HuH-7.5 (cell line): ENCODE measurements at places on chromosomes 1 and 21.

DNA sequence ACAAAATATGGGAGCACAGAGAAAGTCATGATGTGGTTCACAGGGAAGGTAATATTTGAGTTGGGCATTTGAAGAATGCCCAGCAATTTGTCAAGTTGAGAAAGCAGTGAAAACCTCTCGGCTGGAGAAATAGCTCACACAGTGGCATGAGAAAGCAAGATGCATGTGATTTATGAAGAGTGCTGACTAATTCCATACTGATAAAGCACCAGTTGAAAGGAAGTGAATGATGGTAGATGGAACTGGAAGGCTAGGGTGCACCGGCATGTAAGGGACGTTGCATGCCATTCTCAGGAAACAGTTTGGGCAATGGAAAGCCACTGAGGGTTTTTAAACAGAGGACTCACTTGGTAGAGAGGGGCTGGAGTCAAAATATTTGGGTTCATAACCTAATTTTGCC, 53.5 kb upstream of the MTF2 start:
- no peak for DNase-seq

GRCh38 chr1:81578867-81579266, 221.9 kb upstream of the ADGRL2 start:
- no peak for DNase-seq

DNA sequence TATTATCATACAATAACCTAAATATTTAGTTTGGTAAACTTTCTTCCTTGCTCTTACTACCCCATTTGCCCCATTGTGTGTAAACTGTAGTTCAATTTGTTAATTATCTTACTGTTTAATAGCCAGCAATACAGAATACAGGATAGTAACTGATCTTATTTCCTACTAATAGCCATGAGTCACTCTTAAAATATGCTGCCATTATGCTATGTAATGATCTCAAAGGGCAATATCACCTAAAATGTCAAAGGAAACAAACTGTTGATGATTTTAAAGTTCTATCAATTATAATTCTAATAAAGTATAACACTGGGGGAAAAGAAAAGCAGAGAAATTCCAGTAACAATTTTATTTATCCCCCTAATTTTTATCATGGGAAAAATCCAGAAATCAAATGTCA, 4.3 kb downstream of the SLC30A1 start:
- no peak for DNase-seq

GRCh38 chr1:193457676-193458075, 271.3 kb upstream of the B3GALT2 start:
- DNase-seq, result no peak

DNA sequence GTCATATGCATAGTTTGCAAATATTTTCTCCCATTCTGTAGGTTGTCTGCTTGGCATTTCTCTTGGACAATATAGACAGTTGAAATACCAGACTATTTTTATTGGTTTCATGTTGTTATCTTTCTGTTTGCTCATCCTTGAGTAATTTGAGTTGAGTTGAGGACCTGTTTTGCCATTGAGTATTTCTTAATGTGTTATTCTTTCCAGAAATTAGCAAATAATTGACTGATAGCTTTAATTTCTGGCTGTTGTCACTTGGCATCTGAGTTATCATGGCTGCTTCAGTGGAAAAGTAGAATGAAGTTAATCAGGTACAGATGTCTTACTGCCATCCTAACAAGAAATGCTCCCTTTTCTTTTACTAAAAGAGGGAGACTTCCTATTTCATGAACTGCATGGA, 264.8 kb upstream of the DUSP10 start:
- no peak for DNase-seq

- DNase-seq, result no peak
These were observed 118.3 kb downstream of the NOS1AP start for GRCh38 chr1:162187687-162188276.

- DNase-seq, result no peak
These were observed 32.9 kb downstream of the CLIC6 start for GRCh38 chr21:34701726-34702125.

DNA sequence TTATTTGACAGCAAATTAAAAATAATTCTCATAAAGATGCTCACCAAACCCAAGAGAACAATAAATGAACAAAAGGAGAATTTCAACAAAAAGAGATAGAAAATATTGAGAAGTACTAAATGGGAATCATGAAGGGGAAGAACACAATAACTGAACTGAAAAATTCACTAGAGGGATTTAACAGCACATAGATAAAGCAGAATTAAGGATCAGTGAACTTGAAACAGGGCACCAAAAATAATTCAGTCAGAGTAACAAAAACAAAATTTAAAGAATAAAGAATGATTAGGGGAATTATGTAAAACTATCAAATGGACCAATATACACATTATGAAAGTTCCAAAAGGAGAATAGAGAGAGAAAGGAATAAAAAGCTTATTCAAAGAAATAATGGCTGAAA, 7.8 kb downstream of the ADAM30 start:
- DNase-seq, result no peak

DNA sequence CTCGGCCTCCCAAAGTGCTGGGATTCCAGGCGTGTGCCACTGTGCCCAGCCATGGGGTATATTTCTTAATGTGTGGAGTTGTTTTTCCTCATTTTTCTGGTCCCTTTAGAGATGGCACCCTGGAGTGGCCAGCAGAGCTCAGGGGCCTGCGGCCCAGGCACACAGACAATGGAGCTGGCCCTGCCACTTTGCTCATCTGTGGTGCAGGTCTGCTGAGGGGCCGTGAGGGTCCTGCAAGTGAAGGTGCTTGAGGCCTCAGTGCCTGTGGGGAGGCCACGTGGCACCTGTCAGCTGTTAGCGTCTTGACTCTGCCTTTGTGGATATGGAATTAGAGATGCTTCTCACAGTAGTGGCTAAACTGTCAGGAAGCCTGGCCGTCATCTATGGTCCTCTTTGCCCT, 7.5 kb downstream of the COL18A1 start:
- DNase-seq, result no peak

DNA sequence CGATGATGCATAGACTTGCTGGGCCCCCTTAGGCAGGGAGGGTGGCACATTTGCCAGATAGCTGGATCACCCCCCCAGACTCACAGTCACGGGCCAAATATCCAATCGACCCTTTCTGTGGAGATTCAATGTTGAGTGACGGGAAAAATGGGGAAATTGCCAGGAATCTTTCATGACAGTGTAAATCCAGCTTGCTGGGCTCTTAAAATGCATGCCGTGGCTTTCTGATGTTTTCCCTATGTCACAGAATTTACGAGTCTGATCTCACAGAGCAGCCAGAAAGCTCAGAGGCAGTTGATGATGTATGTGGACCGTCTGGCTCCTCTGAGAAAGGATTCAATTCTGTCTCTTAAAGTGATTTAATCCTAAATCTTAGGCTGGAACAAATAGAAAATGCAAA, 150.1 kb upstream of the ZNF644 start:
- DNase-seq, result no peak

GRCh38 chr1:65904681-65905083, 112.0 kb downstream of the PDE4B start:
- no peak for DNase-seq

DNA sequence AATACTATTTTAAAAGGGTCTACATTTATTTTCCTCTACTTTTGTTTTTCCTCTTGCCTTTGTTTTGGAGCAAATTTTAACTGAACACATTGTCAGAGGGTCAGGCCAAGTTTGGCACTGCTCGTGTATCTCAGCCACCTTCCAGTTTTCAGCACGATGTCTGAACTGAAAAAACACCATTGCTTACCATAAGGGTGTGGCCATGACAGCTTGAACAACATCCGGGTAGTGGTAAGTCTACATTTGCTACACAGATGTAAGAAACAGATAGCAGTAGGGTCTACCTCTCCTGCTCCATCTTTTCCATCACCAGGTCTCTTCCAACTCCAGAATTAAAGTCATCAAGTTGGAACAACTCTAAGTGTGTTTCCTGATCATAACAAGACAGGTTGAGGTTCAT, 4.2 kb downstream of the HIVEP3 start:
- DNase-seq, result no peak

DNA sequence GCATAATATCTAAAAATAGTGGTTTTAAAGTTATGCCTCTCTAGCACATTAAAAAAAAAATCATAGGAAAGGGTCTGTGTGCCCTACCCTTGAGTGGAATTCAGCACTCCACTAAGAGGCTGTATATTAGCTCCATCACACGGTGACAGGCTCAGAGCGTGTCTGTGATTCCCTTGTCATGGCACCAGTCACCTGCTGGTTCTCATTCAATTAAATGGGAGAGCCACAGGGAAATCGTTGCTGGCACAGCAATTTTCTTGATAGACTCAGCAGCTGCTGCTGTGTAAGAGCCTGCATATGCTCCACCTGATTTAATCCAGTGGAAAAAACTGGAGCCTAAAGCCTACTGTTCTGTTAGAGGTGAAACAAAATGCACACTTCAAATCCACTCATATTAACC, 9.5 kb downstream of the ATP6V1G3 start:
- no peak for DNase-seq
